ENCODE measurements at places on chromosomes 13 and 19.

- no peak for DNase-seq
Observed at GRCh38 chr13:111610081-111610480, 289.6 kb downstream of the TEX29 start.

- DNase-seq = no peak
Observed at GRCh38 chr13:65292488-65292901, 1937.6 kb downstream of the PCDH9 start.

DNA sequence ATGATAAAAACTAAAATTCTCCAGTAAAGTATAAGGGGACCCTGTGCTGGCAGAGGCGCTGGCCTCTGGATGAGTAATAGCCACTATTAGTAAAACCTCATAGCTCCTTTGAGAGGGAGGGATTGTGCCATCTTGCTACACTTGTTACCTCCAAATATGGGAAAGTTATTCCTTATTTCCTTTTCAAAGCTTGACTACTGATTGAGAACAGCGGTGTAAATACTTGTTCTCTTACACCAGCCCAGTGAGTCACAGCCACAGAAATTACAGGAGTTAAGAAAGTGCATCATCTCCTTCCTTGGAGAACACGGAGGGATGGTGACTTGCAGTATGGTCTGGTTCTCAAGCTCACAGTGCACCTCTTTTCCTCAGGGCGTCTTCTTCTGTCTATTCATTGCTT, 379.0 kb downstream of the EFNB2 start:
- DNase-seq = no peak

DNA sequence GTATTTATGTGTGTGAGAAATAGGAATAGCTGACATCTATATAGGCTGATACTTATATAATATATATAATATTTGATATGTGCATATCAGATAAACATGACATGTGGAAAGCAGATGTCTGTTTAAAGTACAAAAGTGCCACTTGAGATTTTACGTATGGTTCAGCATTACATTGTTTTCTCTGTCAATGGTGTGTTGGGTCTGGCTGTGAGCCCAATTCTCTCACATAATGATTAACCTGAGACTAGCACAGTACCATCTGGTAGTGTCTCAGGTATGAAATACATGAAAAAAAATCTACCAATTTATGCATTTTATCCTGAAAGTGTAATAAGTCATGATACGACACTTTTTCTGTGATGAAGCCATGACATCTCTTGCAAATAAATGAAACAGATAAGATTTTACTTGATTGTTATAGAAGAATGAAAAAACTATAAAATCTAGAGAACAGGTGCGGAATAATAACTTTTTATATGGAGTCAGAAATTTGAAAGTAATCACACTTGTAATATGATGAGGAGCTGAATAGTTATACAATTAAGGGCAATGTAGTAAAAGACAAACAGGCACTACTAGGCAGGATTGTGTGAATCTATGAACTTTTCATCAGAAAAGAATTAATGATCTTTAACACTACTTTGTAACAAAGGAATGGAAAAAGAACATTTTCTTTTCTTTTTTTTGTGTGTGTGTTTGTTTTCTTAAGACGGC, 1405.0 kb downstream of the OLFM4 start:
- no peak for DNase-seq

- DNase-seq = no peak
Observed at GRCh38 chr13:45659536-45659935, 42.6 kb upstream of the CBY2 start.

- DNase-seq = no peak
Observed at GRCh38 chr19:511101-511851, 4.0 kb downstream of the TPGS1 start.

GRCh38 chr13:97982286-97982685, 28.8 kb downstream of the IPO5 start:
- DNase-seq = no peak

GRCh38 chr19:40609561-40610395, 8.6 kb downstream of the LTBP4 start:
- peak; percentile 92 for DNase-seq

DNA sequence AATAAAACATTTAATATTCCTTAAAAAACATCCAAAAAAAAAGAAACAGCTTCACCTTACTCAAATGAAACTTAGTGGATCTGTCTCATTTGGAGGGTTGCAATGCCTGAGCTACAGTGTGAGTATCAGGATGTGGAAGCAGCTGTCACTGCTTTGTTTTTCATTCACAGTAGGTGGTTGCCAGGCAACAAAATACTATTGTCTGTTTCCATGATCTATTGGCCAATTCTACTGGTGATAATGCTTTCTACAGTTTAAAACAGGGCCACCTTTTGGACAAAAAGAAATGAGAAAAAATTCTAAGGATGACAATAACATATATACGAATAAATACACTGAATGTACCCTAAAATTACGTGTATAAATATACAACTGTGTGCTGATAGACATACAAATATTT, 3.0 kb downstream of the ENOX1 start:
- no peak for DNase-seq

- peak; percentile 63 for DNase-seq
Observed at GRCh38 chr19:53792721-53793433, 31.2 kb downstream of the NLRP12 start.

DNA sequence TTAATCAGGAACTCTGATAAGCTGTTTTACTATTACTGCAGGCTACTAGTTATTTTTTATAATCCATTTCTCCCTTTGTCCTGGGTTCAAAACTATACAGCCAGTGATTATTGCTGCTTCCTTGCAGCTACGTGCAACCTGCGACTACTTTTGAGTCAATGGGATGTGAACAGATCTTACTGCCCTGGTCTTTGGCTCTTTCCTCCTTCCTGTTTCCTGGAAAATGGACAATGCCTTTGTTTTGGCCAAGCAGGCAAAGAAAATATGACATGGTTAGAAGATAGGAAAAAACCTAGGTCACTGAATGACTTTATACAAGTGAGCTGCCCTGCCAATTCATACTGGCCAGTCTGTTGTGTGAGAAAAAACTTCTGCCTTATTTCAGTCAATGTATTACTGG, 201.2 kb upstream of the KLF12 start:
- no peak for DNase-seq

DNA sequence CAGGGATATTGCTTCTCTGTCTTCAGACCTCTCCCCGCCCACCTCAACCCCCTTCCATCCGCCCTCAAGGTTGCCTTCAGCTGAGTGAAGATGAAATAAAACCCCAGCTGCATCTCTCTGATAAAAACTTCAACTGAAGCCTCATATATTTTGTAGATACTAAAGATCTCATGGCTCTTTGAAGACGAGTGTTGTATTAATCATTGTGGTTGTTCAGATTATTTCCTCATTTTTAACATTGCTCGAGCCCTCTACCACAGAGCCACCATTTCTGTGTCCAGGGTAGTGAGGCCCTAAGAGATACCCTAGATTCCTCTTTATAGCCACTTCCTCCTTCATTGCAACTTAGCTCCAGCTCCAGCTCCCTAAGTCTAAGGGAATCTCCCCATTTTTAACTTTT, 312.8 kb upstream of the ZNF507 start:
- DNase-seq = no peak

- no peak for DNase-seq
Observed at GRCh38 chr13:48249018-48249417, 16.0 kb downstream of the ITM2B start.

- no peak for DNase-seq
Observed at GRCh38 chr13:105788530-105788929, 746.9 kb downstream of the EFNB2 start.

GRCh38 chr13:29677627-29678026, 82.1 kb upstream of the SLC7A1 start:
- DNase-seq = no peak

- peak; percentile 27 for DNase-seq
Observed at GRCh38 chr19:17803264-17803896, 8.4 kb downstream of the B3GNT3 start.

- DNase-seq = peak; percentile 86
Observed at GRCh38 chr19:10271543-10272086, 695 bp downstream of the ICAM1 start.

DNA sequence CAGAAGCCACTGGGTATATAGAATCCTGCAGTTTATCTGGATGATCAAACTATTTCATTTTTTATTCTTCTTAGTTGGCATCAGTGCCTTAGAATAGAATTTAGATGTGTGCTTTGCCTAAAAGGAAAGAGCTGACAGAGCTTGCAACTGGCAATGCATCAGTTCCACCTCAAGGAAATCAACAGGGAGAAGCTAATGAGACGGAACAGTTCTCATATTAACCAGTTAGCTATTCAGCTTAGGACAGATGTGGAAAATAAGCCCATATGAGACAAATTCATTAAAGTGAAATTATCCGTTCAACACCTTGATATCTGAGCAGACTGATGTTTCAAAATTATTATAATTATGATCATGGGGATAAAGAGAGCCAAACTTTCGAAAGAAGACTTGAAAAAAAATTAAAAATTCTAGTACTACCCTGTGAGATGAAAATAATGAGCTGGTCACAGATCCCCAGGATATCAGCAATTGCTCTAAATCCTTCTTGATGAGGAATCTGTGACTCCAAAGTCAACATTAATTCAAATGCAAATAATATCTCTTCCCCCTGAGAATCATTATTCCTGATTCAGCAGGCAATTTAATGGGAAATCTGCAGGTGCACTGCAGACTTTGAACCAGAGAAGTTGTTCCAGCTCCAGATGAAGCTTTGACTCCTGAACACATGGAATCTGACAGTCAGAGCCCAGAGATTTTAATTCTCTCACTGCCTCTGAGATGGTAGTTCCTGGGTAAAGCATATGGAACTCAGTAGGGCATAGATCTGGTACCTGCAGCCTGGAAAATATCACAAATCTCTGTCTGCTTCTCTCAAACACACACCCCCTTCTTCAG, 486.8 kb downstream of the FOXO1 start:
- DNase-seq = no peak

GRCh38 chr13:27005976-27006518, 165.6 kb downstream of the USP12 start:
- no peak for DNase-seq

- DNase-seq = no peak
Observed at GRCh38 chr19:23241419-23241818, 8.8 kb downstream of the ZNF724 start.

- DNase-seq = no peak
Observed at GRCh38 chr19:34808566-34808965, 35.6 kb upstream of the ZNF599 start.

- no peak for DNase-seq
Observed at GRCh38 chr19:18723871-18724377, 40.4 kb downstream of the CRTC1 start.

GRCh38 chr19:51708811-51709210, 15.0 kb downstream of the HAS1 start:
- no peak for DNase-seq

DNA sequence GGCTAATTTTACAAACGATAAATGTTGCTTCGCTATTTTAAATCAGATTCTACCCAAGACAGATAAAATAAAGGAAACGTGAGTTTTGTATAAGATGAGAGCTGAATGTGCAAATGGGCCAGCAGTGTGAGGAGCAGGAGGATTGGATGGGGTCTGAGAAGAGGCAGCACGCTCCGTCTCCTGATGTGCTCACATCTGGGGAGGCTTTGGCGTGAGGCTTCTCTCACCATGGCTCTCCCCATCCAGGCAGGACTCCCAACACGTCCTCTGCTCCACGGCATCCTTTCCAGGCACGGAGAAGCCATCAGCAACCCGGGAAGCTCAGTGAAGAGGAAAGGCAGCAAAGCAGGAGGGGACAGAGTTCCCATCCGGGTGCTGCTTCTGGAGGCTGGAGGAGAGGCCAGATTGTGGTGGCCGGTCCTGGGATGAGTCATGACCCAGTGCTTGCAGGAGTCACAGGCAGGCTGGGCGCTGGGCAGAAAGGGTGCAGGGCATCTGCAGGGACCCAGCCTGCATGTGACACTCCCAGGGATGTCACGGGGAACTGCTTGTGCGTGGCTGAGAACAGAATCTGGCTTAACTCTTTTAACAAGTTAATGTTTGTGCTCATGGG, 47.5 kb downstream of the ZNF536 start:
- no peak for DNase-seq

DNA sequence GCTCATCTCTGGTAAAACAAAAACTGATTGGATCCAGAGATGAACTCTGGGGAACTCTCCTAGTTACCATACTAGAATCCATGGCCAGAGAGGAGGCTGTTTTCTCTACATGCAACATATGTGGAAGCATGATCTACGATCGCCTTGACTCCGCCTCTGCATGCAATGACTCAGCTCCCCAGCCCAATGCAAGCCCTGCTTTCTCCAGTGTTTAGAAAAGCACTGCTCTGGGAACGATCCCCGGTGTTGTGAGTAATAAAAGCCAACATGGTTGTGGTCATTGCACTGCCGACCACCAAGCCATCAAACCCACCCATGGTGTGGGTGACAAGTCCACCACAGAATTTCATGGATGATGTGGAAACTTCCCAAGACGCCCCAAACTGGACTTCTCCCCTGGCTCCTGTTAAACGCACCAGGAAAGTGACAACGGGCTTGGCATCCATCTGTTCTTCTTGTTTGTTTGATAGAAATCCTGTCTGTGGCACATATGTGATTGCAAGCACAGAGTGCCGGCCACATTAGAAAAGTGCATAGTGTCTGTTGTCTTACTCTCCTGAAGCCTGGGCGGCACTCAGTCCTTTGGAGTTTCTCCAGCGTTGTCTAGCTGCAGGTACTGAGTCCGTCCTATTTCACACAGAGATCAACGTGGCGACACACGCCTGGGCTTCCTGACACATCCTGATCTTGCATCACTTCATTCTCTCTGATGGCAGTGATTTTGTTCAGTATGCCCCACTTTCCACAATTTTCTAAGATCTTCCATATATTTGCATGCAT, 36.4 kb upstream of the VSTM2B start:
- DNase-seq = no peak

- DNase-seq = no peak
Observed at GRCh38 chr13:98541191-98541590, 35.7 kb downstream of the STK24 start.

DNA sequence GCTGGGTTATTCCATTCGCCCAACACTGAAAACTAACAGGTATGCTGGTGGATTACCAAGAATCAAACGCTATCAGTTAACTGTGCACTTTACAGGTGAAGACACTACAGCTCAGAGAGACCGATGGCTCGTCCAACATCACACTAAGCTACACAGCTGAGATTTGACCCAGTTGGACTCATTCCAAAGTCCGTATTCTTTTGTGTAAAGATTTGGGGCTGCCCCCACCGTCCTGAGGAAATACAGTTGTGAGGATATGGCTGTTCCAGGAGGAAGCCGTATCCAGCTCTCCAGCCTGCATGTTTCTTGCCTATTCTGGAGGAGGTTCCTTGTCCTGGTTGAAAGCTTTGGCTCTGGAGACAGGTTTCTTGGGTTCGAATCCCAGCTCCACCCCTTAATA, 4.2 kb downstream of the ZSCAN5A start:
- no peak for DNase-seq
